Common myeloid progenitor, CD34-positive (primary cell): ENCODE measurements at places on chromosomes 2 and 18.

- no peak for DNase-seq
Observed at GRCh38 chr2:35503311-35503710, 852.3 kb upstream of the CRIM1 start.

GRCh38 chr2:236818281-236819045 lies 248.8 kb downstream of the ACKR3 start:
- no peak for DNase-seq

DNA sequence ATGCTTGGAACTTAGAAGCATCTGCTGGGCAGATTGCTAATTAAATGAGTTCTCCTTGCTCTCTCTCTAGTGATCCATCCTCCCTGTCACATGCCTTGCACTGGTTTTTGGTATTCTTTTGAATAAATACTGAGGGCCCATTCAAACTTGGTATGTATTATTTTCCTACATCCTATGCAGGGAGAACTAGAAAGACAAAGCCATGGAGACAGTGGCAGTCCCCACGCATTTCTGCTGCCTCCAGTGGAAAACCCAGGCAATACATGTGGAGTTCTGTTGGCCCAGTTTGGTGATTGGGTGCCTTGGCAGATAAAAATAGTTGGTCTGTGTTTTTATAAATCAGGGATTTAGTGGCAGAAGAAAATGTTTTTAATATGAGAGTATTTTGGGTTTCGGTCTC lies 68.7 kb downstream of the DIS3L2 start:
- no peak for DNase-seq

DNA sequence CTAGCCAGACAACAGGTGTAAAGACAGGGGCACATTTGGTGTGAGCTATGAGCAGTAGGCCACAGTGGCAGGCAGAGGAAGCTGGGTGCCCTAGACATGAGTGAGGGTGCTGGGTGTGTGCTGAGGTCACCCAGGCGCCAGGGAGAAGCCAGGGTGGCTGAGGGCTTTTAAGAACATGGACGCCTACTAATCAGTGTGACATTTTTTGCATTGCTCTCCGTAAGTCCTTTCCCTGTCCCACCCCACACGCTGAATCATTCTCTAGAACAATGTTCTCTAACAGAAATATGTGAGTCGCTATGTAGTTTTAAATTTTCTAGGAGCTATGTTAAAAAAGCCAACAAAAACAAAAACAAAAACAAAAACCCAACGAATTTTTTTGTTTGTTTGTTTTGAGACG lies 204.5 kb upstream of the REV1 start:
- no peak for DNase-seq

GRCh38 chr2:200158647-200159356 lies 147.7 kb upstream of the SPATS2L start:
- DNase-seq, result no peak

- no peak for DNase-seq
Observed at GRCh38 chr2:38747007-38747424, 4.1 kb downstream of the SRSF7 start.

DNA sequence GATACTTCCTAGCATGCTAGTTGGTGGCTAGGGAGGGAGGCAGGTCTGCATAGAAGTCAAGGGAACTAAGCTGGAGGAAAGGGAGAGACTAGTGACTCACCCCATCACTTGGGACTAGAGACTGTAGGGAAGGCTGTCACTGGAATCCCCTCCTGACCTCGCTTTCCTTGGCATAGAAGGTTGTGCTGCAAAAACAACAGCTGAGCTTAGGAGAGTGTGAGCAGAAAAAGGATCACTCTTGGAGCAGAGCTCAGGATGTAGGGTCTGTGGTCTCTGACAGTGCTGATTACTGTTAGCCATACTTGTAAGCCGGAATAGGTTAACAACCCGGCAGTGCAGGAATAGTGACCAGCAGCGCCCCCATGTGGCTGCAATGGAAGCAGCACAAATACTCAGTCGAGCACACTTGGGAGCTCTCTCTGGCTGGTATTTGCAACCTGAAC lies 66.9 kb upstream of the SMAD2 start:
- peak; percentile 30 for DNase-seq

DNA sequence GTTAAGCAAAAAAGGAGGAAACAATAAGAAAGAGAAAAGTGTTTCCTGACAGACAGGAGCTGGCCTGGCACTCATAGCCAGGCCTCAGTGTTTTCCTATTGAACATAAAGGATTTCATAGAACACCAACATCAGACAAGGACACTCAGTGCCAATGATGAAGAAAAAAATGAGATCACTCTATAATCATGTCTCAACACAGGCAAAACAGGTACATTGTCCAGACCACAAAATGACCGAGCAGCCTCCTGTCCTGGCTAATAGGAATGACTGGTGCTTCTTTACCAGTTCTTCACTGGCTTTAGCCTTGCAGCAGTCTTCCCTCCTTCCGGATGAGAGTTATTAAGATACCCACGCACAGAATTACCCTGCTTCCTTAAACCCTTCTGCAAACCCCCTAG lies 35.6 kb downstream of the SEMA4F start:
- no peak for DNase-seq
